NB4 (cell line): ENCODE measurements at places on chromosomes 16 and 17.

DNA sequence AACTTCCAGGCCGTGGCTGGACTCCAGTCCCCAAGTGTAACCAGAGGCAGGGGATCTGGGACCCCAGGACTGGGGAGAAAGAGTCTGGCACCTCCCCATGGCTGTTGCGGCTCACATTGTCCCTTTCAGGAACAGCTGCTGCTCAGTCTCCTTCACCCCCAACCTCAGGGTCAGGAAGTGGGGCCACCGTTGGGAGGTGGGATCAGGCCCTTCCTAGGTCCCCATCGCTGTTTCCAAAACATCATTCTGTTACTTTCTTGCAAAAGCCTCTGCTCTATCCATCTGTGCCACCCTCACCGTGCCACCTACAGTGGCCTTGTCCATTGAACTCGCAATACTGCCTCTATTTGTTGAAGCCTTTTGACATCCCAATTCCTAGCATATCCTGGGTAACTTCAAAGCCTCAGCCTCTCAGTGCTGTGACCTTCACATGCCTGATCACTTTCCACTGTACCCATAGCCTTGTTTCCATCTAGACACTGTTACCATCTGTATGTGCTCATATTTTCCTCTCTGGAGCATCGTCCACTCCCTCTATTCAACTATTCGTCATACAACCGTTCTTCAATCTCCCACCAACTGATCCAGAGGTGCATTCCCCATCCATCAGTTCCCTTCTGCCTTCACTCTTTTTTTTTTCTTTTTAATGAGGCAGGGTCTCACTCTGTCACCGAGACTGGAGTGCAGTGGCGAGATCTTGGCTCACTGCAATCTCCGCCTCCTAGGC lies 15.0 kb upstream of the SRCIN1 start:
- DNase-seq, result no peak

- no peak for DNase-seq
These were observed 3.0 kb downstream of the EME1 start for GRCh38 chr17:50375858-50376538.

DNA sequence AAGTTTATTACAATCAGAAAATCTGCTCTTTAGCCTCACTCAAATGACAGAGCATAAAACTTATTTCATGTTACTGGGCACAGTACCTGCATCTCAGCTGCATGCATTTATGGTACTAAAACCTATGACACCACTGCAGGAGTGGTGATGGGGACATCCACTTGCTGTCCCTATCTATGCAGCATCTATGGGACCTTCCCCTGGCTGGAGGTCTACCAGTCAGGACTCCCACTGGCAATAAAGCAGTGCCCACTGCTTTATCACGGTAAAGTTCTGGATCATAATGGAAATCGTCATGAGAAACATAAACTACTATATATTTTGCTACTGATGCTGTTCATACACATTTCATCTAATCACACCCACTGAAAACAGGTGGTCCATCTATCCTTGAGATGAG lies 26.2 kb downstream of the NSMCE1 start:
- no peak for DNase-seq

- DNase-seq, result no peak
These were observed 88.2 kb downstream of the WDR59 start for GRCh38 chr16:74896389-74897370.
